ENCODE measurements at places on chromosomes 4 and X.

DNA sequence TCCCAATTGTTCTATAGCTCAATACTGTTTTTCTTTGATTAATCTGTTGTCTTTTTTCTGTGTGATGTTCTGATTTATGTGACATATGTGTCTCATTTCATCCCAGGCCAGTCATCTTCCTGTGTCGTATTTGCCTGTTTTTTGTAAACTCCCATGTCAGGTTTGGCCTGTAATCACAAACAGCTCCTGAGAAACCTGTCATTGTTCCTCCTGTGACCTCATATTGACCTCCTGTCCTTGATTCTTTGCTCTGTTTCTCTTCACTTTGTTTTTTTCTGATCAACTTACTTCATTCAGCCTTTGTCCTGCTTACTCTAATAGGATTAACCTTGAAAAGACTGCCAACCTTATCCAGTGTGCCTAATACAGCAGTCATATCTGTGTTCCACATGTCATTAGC lies 438.3 kb downstream of the CFAP47 start:
- DNase-seq = no peak

DNA sequence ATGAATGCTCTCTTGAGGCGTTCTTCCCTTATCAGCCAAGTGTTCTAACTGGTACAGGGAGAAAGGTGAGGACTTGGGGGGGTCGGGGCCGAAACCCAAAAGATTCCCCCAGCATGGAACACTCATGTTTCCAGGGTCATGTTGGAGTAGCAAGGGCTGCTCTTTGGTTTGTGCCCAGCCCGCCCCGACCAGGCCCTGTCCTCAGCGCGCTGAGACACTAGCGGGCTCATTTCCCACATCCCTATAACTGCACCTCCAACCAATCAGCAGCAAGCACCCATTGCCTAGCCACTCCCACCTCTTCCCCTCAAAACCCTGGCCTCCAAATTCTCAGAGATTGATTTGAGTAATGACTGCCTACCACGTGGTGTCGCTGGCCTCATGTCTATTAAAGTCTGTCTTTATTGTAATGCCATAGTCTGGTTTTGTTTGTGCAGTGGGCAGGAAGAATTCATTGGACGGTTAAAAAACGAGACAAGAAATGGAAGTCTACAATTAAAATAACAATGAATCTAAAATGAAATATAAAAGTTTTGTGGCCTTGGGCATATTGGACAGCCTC lies 1928.4 kb downstream of the STIM2 start:
- DNase-seq = no peak

GRCh38 chrX:66402165-66402564 lies 236.7 kb downstream of the EDA2R start:
- DNase-seq = no peak

DNA sequence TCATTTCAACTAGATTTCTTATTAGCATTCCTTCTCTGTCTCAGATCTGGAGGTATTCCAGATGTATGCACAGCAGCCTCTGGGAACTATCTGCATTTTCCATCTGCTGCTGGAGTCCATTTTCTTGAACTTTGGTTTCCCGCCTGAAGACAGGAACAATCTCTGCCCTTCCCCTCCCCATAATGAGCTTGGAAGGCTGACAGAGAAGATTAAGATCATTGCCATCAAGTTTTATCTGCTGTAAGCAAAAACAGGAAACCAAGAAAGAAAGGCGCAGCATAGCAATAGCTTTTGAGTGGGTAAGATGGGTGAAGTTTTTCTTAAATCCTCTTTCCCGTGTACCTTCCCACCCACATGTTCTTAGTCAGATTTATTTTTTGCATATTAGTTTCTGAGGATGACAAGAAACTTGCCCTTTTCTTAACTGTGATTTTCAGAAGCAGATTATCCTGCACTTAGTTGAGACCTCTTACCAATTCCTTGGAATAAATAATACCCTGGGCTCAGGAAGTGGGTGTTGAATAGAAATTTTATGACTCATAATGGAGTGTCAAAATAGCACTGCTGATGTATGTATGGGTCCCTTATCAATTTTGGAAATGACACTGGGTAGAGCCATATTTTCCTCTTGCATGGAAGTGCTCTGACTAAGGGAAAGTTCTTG lies 78.3 kb downstream of the CT47B1 start:
- DNase-seq = peak; percentile 32

- DNase-seq = peak; percentile 90
These were observed 128.8 kb upstream of the GPC4 start for GRCh38 chrX:133544115-133544514.

DNA sequence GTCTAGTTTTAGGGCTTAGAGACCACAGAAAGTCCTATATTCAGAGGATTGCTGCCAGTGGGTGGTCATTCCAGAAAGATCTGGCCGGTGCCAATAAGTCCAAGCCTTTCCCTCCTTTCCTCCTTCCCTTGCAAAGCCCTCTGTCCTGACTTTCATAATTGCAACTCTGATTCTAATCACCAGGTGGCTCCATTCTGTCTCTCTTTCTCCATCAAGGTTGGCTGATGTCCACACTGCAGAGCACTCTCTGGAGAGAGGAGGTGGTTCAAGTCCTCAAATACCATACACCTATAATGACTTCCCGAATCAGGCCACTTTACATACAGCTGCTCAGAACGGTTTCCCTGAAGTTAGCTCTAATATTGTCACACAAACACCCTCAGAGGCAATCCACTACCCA lies 22.4 kb upstream of the ARMCX4 start:
- no peak for DNase-seq

DNA sequence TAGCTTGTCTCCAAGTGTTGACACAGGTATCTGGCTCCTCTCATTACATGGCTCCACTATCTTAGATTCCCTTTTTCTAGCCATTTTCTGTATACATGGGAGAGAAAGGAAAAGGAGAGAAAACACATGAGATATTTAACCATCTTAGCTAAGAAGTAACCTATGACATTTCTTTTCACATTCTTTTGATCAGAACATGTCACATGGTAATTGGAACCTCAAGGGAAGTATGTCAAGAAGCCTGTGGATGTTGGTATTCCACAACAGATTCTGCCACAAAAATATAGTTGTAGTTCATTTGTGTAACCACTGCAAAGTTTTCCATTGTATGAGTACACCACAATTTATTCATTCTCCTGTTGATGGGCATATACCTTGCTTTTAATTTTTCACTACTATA lies 18.7 kb upstream of the GABRB1 start:
- DNase-seq = no peak

DNA sequence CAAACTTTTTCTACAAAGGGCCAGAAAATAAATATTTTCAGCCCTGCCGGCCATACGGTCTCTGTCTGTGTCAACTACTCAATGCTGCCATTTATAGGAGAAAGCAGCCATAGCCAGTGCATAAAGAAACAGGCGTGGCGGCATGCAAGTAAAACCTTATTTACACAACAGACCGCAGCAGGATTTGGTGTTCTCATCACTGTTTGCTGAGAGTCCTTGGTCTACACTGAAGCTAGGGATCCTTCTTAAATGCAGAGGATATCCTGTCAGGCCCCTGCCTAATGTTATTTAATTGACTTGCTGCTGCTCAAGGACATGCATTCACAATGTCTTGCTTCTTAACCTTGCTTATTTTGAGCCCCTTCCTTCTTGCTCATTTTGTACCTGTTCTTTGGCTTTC lies 54.7 kb downstream of the CPE start:
- no peak for DNase-seq

All from suppressor macrophage (primary cell).